Jurkat, Clone E6-1 (cell line): ENCODE measurements at places on chromosomes 7 and 10.

GRCh38 chr10:13309792-13310191 lies 9.9 kb upstream of the PHYH start:
- DNase-seq, result no peak

DNA sequence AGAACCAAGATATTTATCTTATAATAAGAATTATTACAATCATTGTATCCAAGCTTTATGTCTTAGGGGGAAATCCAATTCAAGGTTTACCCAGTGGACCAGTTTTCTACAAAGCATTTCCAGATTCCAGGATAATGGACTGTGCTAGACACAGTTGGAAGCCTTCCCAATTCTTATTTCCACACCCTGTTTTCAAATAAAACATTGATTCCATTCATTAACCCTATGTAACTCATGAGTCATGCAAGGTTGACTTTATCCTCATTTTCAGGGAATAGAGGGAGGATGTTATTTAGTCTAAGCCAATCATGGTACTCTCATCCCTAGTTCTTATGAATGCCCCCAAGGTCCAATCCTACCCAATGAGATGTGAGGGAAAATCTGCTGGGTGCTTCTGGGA lies 145.7 kb downstream of the RNLS start:
- DNase-seq, result no peak

DNA sequence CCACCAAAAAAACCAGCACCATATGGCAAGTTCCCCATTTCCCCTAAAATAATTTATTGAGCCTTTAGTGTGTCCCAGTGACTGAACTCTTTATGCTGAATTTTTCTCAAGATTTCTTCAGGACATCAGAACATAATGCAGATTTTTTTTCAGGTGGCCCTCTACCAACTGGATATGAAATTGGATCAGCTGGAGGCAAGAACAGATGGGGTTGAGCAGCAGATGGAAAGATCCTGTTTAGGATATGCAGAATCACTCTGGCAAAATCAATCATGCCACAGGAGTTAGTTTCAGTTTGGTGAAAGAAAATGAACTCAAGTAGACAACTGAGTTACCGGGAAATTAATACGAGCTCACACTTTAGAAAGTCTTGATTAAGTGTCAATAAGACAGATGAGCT lies 761.5 kb upstream of the C7orf33 start:
- no peak for DNase-seq

DNA sequence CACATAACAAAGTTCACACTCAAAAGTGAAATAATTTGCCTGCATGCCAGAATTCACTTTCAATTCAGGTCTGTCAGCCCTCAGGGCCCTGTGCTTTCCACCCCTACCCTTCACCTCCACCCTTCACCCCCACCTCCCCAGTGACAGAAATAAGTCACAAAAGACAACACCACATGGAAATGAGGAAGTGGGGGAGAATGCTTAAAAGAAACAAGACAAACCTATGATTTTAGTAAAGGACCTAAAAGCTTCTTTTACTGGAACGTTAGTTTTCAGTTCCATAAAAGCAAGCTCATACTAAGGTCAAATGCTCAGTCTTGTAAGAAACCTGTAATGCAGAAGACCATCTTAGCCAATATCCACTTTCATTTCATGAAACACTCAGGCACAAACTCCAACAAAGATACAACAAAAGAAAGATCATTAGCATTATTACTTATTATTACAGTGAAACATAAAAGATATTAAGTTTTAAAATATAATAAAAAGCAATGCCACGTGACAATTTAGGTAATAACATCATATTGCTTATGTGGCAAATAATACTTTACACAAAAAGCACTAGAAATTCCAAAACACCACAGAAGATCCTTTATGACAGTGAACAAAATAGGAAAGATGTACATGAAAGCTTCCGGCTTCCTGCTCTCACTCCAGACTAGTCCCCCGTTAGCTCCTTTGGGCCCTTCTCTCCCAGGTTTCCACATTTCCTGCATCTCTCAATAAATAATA lies 112.1 kb downstream of the LMBR1 start:
- DNase-seq, result no peak

GRCh38 chr10:102112210-102112817 lies 7.9 kb downstream of the LDB1 start:
- no peak for DNase-seq

GRCh38 chr7:116461500-116461899 lies 38.0 kb upstream of the CAV2 start:
- no peak for DNase-seq

GRCh38 chr7:115965236-115965635 lies 65.3 kb downstream of the TFEC start:
- no peak for DNase-seq

DNA sequence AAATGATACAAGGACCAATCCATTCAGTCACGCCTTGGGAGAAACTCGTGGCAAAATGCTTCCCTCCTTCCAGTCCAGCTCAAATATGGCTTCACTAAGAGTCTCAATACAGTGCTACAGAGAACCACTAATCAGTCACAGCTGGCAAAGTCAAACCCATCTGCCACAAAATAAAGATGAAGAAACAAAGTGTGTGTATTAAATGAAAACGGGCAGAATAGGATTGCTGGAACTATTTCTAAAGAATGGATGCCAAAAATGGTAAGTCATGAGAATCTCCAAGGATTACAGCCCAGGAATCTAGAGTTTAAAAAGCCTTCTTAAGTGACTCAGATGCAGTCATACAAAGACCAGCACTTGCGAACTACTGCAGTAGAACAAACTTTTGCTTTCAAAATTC lies 61.9 kb downstream of the CACUL1 start:
- no peak for DNase-seq

- no peak for DNase-seq
Measured at GRCh38 chr7:131737746-131738465, 181.5 kb upstream of the PODXL start.

DNA sequence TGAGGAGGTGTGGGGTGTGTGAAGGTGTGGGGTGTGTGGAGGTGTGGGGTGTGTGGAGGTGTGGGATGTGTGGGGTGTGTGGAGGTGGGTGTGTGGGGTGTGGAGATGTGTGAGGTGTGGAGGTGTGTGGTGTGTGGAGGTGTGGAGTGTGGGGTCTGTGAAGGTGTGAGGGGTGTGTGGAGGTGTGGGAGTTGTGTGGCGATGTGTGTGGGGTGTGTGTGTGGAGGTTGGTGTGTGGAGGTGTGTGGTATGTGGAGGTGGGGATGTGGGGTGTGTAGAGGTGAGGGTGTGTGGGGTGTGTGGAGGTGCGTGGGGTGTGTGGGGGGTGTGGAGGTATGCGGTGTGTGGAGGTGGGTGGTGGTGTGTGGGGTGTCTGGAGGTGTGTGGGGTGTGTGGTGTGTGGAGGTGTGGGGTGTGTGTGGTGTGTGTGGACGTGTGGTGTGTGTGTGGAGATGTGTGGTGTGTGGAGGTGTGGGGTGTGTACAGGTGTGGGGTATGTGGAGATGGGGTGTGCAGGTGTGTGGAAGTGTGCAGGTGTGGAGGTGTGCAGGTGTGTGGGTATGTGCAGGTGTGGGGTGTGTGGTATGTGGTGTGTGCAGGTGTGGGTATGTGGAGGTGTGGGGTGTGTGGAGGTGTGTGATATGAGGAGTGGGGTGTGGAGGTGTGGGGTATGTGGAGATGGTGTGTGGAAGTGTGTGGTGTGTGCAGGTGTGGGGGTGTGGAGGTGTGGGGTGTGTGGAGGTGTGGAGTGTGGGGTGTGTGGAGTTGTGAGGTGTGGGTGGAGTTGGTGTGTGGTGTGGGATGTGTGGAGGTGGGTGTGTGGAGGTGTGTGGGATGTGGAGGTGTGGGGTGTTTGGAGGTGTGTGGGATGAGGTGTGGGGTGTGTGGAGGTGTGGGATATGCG lies 34.5 kb downstream of the SPDYE17 start:
- no peak for DNase-seq

- no peak for DNase-seq
Measured at GRCh38 chr10:46543466-46544377, 12.7 kb downstream of the GPRIN2 start.

DNA sequence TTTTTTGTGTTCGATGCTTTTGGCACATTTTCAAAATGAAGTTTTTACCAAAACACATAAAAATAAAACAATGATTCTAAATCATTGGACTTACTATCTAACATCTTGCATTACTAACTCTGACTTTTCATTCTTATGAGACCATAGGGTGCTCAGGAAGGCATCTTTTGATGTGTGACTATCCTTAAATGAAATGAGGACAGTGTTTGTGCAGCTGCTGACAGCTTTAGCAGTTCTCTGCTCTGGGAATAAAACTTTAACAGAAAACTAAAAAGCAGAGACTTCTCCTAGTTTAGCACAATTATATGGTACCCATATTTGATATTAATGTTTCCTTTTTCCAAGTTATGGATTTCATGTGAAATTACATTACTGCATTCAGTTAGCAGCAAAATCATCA lies 471.6 kb downstream of the ARL4A start:
- DNase-seq, result no peak

GRCh38 chr10:125629758-125630376 lies 53.1 kb downstream of the TEX36 start:
- DNase-seq, result peak; percentile 39

DNA sequence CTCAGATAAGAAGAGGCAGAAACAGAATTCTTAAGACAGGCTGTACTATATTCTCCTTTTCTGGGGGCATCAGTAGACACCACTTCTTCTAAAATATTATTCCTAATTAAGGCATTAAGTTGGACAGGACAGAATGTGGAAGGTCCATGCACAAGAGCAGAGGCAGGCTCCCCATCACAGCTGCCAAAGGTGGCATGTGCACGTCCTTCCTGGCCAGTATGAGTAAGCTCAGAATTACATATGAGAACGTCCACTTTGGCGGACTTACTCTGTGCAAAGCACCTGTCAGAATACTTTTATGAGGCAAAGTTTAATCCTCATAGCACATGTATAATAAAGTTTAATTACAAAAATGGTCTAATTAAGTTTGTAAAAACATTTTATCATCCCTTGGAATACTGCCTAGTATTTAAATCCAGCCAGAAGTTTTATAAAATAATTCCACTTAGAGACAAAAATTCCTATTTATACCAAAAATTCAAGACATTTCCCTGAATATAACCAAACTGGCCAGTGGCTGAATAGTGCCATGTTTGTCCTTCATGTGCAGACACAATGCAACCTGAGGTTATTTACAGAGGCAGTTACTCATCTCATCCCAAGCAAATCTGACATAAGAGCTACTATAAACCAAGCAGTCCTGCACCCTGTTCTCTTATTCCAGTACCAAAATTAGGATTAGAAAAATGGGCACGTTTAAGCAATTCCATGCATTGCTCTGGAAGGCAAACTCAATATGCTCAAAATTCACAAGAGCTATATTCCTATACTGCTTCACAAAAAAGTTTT lies 65.5 kb downstream of the CACUL1 start:
- DNase-seq, result no peak

- no peak for DNase-seq
Measured at GRCh38 chr7:129616530-129616929, 5.0 kb downstream of the NRF1 start.

GRCh38 chr7:111400088-111400487 lies 162.2 kb downstream of the IMMP2L start:
- no peak for DNase-seq

DNA sequence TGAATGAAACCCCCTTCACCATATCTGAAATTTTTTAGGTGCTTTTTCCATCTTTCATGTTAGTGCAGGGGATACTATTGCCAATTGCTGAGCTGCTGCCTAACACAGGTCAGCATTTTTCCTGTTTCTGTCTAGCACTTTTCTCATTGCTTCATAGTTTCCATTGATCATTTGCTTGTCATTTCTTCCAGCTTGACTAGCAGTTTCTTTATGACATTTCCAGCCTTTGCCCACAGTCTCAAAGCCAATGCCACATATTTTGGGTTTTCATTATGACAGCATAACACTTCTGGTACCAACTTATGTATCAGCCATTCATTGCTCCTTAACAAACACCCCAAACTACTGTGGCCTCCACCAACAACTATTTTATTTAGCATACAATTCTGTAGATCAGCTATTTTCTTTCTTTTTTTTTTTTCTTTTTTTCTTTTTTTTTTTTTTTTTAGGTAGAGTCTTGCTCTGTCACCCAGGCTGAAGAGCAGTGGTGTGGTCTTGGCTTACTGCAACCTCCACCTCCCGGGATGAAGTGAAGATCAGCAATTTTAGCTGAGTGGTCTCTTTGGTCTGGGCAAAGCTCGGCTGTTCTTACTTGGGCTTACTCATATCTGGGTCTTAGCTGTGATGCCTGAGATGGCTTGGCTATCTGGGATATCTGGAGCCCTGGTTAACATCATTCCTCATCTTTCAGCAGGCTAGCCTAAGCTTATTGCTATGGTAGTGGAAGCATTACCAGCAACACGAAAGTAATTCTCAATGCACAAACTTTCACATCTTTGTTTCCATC lies 102.3 kb downstream of the EPC1 start:
- no peak for DNase-seq

DNA sequence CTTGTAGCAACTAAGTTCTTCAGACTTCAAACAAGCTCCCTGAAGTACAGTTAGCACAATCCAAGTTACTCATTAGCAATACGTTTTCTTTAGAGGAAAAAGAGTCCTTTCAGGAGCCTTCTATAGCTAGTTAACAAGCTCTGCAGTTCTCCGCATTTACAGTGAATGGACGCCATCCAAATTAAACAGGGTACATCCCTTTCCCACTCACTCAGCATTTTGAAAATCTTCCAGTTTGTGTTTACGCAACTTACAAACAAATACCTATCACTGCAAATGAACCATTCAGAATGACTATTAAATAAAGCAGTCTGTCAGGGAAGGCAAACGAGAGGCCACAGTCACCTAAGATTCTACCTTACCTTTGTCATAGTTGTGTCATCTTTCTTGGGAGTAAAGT lies 84.5 kb downstream of the RNF32 start:
- no peak for DNase-seq

DNA sequence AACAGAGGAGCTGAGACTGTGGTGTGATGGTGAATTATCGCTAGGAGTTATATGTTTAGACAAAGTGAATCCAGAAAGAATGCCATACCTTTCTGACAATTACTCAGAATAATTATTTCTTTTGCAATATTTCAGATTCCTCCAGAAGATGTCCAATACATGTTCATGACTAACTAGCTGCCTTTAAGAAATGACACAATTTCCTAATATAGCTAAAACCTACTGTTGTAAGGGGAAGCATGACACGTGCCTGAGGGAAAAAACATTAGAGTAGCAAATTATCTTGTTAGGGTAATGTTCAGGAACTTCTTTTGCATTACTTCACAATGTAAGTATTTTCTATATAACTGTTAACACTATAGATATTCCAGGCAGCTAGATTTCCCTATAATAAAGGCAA lies 150.3 kb downstream of the COL28A1 start:
- no peak for DNase-seq

GRCh38 chr7:152341039-152341913 lies 94.5 kb downstream of the KMT2C start:
- no peak for DNase-seq

DNA sequence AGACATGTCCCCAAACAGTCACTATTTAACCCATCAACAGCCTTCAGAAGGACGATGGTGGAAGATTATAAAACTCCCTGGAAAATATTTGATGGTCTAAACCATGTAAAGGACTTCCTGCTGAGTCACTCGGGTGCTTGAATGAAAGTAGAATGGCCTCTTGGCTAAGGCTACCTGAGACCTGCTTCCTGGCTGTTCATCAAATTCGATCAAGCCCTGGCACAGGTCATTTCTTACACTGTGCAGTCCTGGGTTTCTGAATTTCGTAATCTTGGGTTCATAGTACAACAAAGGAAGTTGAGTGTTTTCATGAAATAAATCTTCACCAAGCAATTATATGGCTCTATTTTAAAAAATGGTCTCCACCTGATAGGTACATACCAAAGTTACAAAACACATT lies 260.3 kb upstream of the RNF32 start:
- no peak for DNase-seq
